ENCODE measurements at places on chromosomes 1 and 21.

DNA sequence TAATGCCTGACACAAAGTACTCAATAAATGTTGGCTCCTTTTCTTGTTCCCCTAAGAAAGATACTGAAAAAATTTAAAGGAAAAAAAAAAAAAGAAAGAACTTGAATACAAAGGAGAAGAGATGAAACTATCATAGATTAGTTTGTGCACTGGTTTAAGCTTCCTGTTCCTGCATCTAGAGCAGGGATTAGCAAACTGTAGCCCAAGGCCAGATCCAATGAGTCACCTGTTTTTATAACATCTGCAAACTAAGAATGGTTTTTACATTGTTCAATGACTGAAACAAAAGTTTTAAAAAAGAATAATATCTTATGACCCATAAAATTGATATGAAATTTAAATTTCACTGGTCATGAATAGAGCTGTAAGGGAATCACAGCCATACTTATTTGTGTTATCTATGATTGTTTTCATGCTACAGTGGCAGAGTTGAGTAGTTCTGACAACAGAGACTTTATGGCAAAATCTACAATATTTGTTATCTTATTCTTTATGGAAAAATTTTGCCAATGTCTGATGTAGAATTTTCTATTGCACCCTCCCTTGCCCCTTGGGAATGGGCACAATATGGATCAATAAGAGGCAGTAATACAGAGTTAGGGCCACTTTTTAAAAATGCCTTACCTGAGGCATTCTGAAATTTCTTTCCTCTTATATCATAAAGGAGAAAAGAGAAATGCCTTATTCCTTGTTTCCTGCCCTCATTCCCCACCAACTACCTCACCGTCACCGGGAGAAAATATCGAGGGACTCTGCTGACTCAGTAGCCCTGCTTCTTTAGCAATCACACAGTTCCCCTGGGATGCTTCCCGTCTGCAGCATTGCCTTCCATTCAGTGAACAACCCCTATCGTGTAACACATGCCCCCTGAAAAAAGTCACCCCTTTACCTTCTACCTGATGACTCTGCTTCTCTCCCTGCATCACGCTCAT is 50.6 kb downstream of the WDR64 start:
- no peak for DNase-seq

DNA sequence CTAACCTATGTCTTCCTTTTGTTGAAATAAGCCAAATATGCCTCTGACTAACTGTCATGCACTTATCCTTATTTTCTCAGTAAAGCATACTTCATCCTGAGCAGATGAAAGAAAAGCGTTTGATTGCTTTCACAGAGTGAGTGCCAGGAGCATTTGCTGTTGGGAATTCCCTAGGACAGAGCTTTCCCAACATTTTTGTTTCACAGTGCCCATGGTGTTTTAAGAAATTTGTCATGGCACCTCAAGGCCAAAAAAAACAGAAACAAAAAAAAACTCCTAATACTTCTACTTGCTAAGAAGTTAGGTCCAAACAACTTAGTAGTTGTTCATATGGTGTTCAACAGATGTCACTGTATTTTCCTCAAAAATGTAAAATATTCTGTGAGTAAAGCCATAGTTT is 120.8 kb upstream of the BMP8A start:
- no peak for DNase-seq

DNA sequence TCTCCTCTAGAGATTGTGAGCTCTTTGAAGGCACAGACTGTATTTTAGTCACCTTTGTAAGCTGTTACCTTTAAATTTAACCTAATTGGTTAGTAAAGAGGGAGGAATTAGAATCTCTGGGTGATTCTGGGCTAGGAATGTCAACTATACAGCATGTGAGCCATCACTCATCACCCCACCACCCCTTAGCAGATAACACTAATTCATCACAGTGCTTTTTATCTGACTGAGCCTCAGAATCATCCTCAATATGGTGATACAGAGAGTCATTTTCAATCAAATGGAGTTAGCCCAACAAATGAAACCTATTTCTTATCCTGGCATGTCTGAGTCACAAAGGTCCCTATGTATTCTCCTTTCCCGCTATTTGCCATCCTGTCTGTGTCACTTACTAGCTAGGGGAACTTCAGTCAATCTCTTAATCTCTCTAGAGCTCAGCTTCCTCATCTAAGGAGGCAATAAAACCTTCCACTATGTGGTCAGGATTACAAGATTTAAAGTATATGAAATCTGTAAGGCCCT is 13.3 kb downstream of the KCNJ10 start:
- DNase-seq = no peak

DNA sequence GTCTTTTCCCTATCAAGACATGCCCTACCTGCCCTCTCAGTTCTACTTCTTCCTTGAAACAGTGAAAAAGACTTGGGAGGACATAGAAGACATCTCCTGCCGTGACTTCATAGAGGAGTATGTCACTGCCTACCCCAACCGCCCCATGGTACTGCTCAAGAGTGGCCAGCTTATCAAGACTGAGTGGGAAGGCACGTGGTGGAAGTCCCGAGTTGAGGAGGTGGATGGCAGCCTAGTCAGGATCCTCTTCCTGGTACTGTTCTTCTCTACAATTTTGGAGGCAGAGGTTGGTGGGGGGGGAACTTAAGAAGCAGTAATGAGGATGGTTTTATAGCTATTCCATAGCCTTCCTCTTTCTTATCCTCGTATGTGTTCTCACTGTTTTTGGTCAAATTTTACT is 18.7 kb downstream of the SETDB1 start:
- no peak for DNase-seq

DNA sequence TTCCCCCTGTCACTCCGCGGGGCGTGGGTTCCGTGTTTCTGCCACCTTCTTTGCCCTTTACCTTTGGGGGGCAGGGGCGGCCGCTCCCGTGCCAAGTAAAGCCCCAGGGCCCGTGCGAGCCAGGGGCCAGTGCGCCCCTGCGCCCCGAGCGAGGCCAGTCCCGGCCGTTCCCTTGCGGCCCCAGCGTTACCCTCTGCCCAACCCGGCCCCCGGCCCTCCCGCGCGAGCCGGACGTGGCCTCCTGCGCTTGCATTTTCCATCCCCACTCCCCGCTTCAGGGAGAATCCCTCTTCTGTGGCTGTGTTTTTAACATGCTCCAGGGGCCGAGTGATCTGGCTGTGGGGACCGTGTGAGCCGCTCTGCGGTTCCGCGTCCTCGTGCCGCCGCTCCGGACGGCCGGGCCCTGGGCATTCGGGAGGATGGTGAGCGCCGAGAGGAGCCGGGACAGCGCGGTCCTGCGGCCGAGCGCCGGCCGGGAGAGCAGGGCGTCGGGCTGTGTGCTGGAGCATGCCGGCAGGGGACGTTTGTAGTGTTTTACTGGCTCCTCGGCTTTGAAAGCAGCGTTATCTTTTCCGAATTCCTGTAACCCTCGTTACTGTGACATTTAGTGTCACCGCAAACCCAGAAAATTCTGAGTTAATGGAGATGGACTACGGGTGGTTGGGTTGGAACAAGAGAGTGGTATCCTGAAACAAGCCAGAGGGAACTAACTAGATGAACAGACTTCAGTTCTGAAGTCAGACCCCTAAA is 1.0 kb downstream of the GALNT2 start:
- no peak for DNase-seq

DNA sequence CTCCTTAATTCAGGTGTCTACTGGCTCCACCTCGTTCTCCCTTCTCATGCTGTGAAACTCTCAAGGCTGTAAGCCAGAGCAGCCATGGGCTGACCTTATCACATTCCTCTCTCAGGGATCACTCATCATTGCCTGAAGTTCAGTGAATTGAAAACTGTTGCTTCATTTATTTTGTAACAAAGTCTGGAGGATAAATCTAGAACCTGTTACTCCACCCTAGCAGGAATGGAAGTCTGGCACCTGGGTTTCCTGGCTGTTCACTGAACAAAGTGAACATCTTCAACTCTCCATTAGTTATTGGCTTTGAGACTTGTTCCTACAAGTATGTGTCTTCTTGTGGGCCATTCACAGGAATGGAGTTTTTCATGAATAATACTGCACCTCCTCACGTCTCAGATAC is 584.1 kb downstream of the PTPRU start:
- no peak for DNase-seq

- no peak for DNase-seq
These were observed 2.4 kb upstream of the POGZ start for GRCh38 chr1:151461694-151462093.

GRCh38 chr1:93698329-93699048 is 16.9 kb upstream of the BCAR3 start:
- DNase-seq = no peak

- no peak for DNase-seq
These were observed 63.5 kb downstream of the AKT3 start for GRCh38 chr1:243786531-243786930.

- DNase-seq = no peak
These were observed 196.3 kb upstream of the SPAG17 start for GRCh38 chr1:118381197-118381869.

DNA sequence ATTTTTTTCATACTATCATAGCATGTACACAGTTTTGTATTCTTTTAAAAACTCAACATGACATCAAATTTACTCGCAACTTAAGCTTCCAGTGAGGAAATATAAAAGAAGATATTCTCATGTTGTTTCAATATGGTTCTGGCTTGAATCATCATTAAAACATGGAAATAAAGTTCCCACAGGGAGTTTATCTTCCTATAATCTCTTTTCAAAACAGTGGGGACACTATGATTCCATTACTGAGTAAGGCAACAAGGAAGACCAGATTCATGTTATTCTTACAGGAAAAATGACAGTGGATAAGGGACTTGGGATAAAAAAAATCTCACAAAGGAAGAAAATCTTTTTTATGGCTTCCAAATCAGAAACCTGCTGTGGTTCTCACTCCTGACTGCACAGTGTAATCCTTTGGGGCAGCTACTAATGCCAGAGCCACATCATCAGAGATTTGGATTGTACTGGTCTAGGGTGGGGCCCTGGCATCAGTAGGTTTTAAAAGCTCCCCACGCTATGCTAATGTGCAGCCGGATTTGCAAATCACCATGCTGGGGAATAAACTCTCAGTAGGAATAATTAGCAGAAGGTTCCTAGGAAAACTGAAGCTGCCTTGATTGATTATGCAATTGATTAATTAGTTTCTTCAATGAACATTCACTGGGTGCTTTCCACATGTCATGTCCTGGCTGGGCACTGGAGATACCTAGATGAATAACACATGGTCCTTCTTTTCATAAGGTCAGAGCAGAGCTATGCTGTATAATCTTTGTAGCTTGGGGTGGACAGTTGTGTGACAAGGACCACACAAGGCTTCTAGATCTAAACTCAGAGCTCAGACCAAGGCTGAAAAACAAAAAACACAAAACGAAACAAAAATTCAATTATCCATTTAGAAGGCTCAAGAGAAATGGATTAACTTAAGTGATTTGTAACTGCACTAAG is 71.1 kb upstream of the C8B start:
- DNase-seq = no peak

GRCh38 chr1:163069142-163069541 is at the start of gene RGS4:
Gene RGS4 (plus strand): TSS chr1:163069361. CDS start chr1:163069485, 124 bp downstream.
- DNase-seq = no peak

DNA sequence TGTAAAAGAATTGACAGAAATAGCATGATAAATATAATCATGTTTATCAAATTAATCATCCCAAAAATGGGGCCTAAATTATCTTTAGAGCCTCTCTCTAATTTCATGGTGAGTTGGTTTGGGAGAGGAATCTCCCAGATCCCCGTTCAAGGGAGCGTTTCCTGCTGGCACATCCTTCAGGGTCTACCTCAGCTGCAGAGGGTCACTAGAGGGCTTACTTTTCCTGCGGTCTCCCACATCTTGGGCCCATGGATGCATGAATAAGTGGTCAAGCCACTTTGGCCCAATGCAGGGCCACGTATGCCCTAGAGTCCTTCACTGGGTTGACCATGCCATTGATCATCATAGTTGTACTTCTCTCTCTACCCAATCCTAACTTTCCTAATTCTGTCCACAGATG is 164.1 kb downstream of the USP25 start:
- no peak for DNase-seq
